ENCODE measurements at places on chromosomes 2 and 18. TPM values are rescaled to one million over a fixed set of nuclear protein-coding genes. Genes with fewer than 3 reads are reported as not detected.

ANKRD29 gene
- 10.1 TPM for total RNA-seq

HMSD gene
- 0.18 TPM for total RNA-seq

KIAA2012 gene
- total RNA-seq = not detected

BOLL gene
- not detected for total RNA-seq

USP14 gene
- total RNA-seq = 40.1 TPM

TLX2 gene
- total RNA-seq = not detected

LRATD1 gene
- total RNA-seq = 56.7 TPM

DNA sequence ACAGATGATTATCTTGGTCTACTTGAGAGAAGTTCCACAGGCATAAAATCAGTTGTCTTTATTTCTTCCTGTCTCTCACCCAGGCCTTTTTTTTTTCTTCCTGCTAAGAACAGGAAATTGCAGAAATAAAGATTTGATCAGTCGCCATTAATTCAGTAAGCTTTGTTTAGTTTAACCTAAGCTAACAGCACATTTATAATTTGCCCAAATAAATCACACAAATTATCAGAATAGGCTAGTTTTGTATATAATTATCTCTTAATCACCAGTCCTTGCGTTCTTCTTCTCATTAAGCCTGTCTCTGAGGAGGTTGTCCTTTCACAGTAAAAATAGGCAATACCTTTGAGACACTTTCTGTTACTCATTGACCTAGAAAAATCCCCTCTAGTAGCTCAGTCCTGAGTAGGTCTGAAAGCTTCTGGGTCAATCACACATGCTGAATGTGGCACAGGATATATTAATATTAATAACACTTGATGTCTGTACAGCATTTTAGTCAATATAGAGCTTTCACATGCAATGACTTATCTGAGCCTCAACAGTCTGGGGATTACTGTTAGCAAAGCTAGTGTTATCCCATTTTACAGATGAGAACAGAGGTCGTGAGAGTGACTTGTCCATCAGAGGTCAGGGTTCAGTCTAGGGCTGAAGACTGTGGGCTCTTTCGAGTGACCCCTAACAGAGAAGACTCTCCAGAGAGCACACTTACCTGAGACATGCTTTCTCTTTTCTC lies 11.2 kb upstream of the STK17B start:
- DNase-seq = no peak

DNA sequence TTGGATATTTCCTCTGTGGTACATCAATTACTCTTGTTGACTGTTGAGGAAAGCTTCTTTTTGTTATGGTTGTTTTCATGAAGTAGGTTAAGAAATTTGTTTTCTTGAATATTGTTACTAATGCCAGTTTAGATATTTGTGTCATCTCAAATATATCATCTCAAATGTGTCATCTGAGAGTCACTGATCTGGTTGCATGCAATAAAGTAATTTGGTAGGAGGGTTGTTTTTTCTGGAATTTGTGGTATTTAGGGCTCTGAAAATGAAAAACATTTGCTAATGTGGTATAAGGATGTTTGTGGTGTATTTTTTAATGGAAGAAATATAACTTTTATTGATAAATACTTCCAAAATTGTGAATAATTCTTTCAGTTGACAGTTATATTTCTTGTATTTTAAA lies 117.7 kb downstream of the GREB1L start:
- no peak for DNase-seq

GRCh38 chr18:78659748-78660147 lies 319.9 kb upstream of the SALL3 start:
- no peak for DNase-seq

GRCh38 chr2:383178-383577 lies 95.3 kb upstream of the ALKAL2 start:
- no peak for DNase-seq

GRCh38 chr2:32835148-32835547 lies 111.6 kb upstream of the LTBP1 start:
- DNase-seq = no peak

GRCh38 chr2:43406651-43407279 lies 180.4 kb upstream of the ZFP36L2 start:
- DNase-seq = no peak

DNA sequence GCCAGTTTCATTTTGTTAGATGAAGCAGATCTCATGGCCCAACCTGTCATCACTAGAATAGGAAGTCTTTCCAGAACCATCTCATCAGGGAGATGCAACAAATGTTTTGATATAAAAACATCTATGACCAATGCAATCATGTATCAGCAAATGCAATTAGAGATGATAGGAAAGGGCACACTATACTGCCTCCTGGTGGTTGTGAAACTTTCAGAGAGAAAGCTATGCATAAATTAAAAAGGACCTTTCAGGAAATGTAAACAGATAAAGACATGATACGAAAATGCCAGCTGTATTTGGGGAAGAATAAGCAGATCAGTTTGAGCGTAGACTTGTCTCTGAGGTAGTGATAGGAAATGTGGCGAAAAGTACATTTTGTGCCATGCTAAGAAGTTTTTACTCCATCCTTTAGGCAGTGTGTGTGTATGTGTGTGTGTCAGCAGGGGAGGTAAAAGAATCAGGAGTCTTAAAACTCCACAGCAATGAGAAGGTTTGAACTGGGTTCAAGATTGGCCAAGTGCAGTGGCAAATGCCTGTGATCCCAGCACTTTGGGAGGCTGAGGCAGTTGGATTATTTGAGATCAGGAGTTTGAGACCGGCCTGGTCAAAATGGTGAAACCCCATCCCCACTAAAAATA lies 479.3 kb downstream of the CPS1 start:
- no peak for DNase-seq

- no peak for DNase-seq
Observed at GRCh38 chr2:109344270-109344805, 215.3 kb downstream of the SH3RF3 start.

- DNase-seq = no peak
Observed at GRCh38 chr2:113240915-113241911, 37.5 kb downstream of the PAX8 start.

- DNase-seq = no peak
Observed at GRCh38 chr2:140905083-140905781, 1225.6 kb downstream of the LRP1B start.

- no peak for DNase-seq
Observed at GRCh38 chr2:108958632-108959341, 30.2 kb downstream of the EDAR start.

DNA sequence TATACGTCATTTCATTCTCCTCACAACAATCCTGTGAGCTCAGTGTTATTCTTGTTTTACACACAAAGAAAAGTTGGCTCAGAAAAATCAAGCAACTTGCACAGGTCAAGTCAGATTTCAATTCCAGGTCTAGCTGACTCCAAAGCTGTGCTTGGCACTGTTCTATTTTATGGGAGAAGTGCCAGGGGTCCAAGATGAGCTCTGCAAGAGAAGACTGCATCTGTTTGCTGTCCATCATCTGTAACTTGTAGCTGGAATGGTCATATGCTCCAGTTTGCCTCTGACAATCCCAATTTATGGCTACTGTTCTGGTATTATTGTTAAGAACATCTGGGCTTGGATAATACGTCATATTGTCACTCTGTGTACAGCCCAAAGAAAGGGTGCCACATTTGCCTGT lies 28.9 kb downstream of the KCNF1 start:
- DNase-seq = no peak

GRCh38 chr2:116153729-116154128 lies 1660.8 kb upstream of the DDX18 start:
- DNase-seq = no peak

GRCh38 chr2:95008306-95008705 lies 17.2 kb upstream of the MAL start:
- DNase-seq = no peak

GRCh38 chr2:219664944-219665343 lies 37.5 kb downstream of the SLC4A3 start:
- no peak for DNase-seq

DNA sequence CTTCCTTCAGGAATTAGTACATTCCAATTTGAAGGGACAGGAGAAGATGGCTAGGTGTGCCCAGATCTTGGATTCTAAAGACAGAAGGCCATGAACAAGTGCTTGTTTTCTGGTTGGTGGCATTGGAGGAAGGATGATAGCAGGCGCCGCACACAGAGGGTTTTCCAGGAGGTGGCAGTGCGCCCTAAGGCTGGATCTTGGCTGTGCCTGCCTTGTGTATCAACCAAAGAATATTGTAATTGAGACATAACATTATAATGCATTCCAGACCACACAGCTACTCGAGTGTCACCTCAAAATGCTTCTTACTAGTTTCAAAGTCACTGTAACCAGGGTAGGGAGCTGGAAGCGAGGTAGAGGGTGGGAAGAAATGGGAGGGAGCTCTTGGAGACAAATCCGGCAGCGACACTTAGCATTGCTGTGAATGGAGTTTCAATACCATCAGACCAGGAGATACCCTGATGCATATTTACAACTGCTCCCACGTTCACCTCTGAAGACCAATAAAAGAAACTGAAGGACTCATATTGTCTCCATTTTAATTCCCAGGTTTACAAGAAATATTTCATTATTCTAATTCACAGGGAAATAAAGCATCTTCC lies 42.5 kb downstream of the CPO start:
- DNase-seq = no peak

Measured in esophagus squamous epithelium (tissue), 5 donors.